Nephron progenitor cell (in vitro differentiated cells): ENCODE measurements at places on chromosomes 3 and 15.

DNA sequence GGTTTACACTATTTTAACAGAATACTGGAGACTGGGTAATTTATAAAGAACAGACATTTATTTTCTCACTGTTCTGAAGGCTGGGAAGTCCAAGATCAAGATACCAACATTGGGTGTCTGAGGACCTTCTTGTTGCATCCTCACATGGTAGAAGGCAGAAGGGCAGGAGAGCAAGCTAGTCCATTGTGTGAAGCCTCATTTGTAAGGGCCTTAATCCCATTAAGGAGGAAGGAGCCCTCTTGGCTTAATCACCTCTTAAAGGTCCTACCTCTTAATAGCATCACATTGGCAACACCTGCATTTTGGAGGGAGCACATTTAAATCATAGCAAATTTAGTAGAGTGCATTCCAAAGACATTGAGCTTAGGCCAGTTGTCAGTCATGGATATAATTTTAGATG, 26.2 kb downstream of the UBE2Q2 start:
- H3K36me3 ChIP-seq: peaks cover 56% of the 10 kb centered on the region
- no peak overlapping the region for H3K27ac ChIP-seq
- DNase-seq: no peak
- H3K27me3 ChIP-seq: no peaks in the 10 kb centered on the region
- no peaks in the 10 kb centered on the region for H3K4me1 ChIP-seq

- H3K36me3 ChIP-seq: peaks cover 54% of the 10 kb centered on the region
- H3K4me3 ChIP-seq: no peak overlapping the region
- no peaks in the 10 kb centered on the region for H3K27me3 ChIP-seq
- DNase-seq: no peak
Observed at GRCh38 chr15:66461917-66462316, 35.6 kb downstream of the SNAPC5 start.

- DNase-seq: no peak
- no peaks in the 10 kb centered on the region for H3K4me1 ChIP-seq
- peaks cover 42% of the 10 kb centered on the region for H3K36me3 ChIP-seq
- no peak overlapping the region for H3K4me3 ChIP-seq
- H3K27ac ChIP-seq: peak overlapping the region; percentile 86
Observed at GRCh38 chr15:24985224-24985623, 30.4 kb downstream of the SNRPN start.

DNA sequence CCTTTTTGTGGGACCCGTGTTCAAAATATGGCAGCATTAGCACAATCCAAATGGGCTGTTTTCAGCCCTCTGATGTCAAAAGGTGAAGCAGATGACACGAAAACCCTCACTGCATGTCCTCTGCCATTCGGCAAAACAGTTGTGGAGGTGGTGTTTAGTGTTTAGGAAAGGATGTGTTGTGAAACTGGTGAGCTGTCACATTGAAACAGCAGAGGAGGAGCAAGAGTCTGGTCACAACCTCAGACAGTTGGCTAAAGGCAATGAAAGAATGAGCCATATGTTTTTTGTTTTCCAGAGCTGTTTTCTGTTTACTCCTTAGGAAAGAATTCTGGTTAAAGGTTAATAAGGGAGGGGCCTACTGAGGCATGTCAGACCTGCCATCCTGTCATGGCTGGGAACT, 140.7 kb downstream of the VPS8 start:
- H3K4me1 ChIP-seq: peaks cover 45% of the 10 kb centered on the region
- DNase-seq: no peak

DNA sequence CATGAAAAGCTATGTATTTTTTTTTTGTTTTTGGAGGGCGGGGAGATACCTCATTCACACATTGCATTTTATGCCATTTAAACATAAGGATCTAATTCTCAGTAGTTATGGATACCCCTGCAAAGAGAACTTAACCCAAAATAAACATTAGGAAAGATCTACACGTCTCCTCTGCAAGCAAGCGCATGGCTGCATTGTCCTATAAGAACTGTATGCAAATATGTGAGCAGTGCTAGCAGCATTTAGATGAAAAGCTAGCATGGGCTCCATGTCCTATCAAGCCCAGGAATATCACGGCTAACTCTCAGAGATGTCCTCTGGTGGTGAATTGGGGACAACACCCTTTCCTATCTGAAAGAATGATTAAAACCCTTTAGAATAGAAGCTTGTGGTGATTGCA, 292.8 kb downstream of the MEX3B start:
- H3K4me3 ChIP-seq: no peak overlapping the region
- H3K36me3 ChIP-seq: peaks cover 16% of the 10 kb centered on the region
- no peak overlapping the region for H3K27ac ChIP-seq
- H3K4me1 ChIP-seq: peaks cover 22% of the 10 kb centered on the region
- H3K27me3 ChIP-seq: peaks cover 11% of the 10 kb centered on the region

GRCh38 chr3:192875971-192876565, 41.6 kb downstream of the MB21D2 start:
- DNase-seq: no peak
- peaks cover 33% of the 10 kb centered on the region for H3K4me1 ChIP-seq
- H3K27me3 ChIP-seq: peaks cover 6% of the 10 kb centered on the region
- peak overlapping the region; percentile 84 for H3K27ac ChIP-seq
- no peak overlapping the region for H3K4me3 ChIP-seq

DNA sequence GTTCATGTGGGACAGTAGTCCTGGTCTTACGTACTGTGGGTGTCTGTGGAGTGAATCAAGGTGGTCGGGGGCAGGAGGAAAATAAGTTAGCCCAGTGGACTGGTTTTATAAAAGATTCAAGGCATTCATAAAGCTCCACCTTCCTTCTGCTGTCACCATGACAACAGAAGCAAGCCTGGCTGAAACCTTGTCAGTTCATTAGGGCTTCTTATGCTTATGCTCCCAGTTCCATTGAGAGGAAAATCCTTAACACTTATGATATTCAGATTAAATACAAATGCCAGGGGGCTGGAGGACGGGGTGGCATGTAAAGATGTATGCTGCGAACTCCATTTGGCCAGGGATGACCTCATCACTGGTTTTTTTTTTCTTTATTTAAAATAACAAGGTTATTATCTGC, 283.1 kb upstream of the ATP10A start:
- H3K27ac ChIP-seq: no peak overlapping the region
- no peak overlapping the region for H3K4me3 ChIP-seq
- DNase-seq: no peak
- H3K4me1 ChIP-seq: no peaks in the 10 kb centered on the region

DNA sequence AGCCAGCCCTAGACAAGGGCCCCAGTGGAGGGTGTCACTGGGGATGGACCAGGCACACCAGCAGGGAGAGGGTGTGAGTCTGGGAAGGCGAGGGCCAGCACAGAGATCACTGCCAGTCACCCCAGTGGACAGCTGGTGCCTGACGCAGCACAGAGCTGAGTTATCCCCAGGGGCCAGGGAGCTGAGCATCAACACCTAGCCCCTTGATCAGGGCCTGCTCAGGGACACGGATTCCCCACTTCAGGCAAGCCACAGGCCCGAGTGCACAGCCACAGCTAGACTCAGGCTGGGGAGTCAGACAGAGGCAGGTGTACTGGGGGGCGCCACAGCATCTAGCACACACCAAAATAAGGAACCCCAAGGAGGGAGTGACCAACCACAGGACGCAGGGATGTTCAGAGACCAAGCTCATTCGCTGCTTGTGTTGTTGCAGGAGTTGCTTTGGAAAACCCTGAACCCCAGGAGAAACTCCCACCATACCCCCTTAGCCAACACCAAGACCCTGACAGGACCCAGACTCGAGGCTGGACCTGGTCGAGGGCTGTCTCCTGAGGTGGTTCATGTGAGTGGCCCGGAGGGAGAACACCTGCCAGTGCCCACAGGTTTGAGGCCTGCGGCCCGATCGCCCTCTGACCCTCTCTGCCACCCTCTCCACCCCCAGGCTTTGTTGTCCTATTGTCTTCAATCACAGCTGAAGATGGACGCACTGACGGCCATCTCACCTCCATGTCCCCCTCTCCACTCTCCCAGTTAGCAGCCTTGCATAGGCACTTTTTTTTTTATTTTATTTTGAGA, 146.8 kb downstream of the TPRA1 start:
- no peaks in the 10 kb centered on the region for H3K36me3 ChIP-seq
- H3K4me3 ChIP-seq: no peak overlapping the region
- peaks cover 24% of the 10 kb centered on the region for H3K27me3 ChIP-seq
- H3K4me1 ChIP-seq: peaks cover 5% of the 10 kb centered on the region
- peak overlapping the region; percentile 50 for H3K27ac ChIP-seq
- DNase-seq: no peak

DNA sequence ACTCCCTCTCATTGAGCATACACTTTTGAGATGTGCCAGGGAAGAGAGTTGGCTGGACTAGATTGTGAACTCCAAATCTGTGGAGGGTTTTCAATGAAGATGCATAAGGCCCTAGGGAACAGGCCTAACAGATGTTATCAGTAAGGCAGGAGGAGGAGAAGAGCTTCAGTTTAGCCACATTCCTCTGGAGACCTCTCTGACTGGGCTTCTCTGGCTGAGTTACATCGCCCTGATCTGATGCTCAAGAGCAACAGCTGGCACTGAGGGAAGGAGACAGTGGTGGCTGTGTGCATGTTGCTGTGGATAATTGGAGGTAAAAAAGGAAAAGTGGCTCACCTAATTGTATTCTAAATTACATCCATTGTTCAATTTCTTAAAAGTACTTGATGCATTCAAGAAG, 206.4 kb upstream of the CFAP20DC start:
- no peak overlapping the region for H3K27ac ChIP-seq
- no peak for DNase-seq
- H3K4me3 ChIP-seq: no peak overlapping the region

DNA sequence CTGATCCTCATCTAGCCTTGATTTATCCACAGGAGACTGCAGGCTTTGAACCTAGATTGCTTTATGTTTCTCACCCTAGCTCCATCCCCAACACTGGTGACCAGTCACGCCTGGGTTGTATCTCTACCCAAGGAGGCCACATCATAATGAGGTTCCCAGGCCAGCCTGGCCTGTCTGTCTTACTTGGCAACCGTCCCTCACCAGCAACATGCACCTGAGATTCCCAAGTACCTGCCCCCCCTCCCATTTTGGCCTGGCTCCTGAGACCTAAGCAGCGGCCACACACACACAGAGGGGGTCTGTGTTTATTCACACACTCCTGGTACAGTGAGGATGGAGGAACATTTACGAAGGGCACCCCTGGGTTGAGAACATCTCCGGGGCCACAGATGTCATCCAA, 2.4 kb downstream of the CAMK2N2 start:
- H3K27me3 ChIP-seq: peaks cover 82% of the 10 kb centered on the region
- H3K4me1 ChIP-seq: peaks cover 16% of the 10 kb centered on the region
- DNase-seq: no peak

GRCh38 chr3:190305406-190305805, 16.8 kb downstream of the CLDN1 start:
- no peak overlapping the region for H3K27ac ChIP-seq
- peaks cover 14% of the 10 kb centered on the region for H3K27me3 ChIP-seq
- no peaks in the 10 kb centered on the region for H3K36me3 ChIP-seq
- no peak overlapping the region for H3K4me3 ChIP-seq

DNA sequence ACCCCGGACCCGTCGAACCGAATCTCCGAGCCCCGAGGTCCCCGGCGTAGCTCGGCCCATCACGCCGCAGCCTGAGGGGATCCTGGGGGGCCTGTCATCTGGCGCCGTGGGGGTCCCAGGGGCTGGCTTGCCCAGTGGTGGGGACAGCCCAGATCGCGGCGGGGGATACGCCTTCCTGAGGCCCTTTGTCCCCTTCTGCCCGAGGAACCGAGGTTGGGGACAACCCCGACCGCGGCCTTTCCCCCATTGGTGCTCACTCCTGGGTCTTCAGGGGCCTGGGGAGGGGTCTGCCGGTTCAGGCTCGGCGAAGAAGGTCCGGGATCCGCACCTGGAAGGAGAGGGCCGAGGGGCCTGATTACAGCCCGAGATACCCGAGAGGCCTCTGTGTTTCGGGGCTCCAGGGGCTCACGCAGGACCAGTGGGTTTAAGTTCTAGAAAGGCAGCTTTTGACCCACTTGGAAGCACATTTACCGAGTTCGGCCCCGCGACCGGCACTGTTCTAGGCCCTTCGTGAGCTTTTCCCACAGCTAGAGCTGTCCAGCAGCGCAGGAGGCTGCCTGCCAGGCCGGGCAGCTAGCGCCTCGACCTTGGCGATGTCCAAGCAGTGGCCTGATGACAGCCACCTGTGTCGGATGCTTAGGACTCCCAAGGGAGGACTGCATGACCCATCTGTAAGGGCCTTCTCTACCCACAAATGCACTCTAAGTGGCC, 504 bp downstream of the ABHD2 start:
- H3K27ac ChIP-seq: no peak overlapping the region
- no peak overlapping the region for H3K4me3 ChIP-seq
- peaks cover 5% of the 10 kb centered on the region for H3K36me3 ChIP-seq

DNA sequence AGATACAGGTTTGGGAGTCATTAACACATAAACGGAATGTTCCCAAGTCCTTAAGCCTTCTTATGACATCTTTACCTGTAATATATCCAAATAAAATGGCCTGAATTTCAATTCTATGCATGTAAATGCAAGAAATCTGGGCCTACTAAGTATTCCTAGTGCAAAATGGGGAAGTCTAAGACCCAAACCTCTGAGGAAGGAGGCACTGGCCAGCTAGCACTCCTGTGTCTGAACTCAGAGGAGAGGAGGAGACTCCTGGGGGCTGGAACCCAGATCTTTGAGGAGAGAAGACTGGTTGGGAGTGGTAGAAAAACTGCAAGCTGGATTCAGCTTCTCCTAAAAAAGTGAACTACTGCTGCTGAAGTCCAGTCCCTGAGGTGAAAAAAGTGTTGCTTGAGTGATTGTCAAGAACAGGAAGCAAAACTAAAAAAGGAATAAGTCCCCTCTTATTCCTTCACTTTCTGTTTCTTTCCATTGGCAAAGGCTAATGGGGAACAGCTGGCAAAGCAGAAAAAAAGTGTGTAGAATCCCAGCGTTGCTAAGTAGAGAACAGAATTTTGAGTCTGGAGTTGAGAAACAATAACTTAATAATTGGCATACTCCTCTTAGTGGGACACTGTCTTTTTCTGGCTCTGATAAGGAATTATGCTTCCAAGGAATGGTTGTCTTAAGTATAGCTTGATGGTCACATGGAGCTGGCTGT, 54.8 kb upstream of the ATP2C1 start:
- no peaks in the 10 kb centered on the region for H3K36me3 ChIP-seq
- no peak overlapping the region for H3K27ac ChIP-seq
- no peak for DNase-seq

DNA sequence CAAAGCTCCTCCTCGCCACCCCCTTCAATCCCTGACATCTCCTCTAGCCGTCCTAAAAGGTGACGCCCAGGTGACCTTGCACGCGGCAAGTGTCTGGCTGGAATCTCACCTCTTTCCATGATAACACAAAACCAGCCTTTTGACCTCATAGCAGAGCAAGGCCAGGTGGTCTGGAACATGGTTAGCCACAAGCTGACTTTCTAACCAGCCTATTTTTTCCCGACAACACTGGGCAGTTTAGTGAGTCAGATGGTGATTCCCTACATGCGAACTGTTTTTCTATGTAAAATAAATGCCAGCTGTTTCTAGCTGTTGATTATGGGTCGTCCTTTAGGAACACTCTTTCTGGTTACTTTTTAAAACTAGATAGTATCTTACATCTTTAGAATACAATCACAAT, 243.0 kb downstream of the CD47 start:
- no peak for DNase-seq
- no peak overlapping the region for H3K4me3 ChIP-seq
- H3K36me3 ChIP-seq: no peaks in the 10 kb centered on the region
- H3K27me3 ChIP-seq: peaks cover 12% of the 10 kb centered on the region
